ENCODE measurements at places on chromosomes 12 and 14.

DNA sequence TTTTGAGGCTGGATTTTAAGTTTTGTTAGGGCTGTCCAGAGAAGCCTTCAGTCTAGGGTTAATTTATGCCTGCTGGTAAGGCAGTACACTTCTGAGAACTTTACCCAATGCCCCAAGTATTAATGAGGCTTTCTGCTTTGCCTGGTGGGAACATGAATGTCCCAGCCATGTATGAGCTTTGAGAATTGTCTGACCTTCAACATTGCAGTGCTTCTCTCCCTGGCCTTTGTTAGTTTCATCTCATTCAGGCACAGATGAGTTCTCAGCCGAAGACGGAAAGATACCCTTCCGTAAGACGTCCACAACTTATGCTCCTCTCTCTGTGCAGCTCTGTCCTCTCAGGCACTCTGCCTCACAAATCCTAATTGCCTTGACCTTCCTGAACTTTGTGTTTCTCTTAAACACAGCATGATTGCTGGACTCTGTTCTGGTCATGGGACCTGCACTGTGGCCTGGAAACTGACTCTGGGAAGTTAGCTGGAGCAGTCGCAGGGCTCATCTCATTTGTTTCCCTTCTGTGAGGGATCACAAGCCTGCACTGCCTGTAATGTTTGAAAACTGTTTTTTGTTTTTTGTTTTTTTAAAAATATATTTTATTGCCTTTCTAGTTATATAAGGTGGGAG lies 15.7 kb downstream of the CHPT1 start:
- DNase-seq: no peak

DNA sequence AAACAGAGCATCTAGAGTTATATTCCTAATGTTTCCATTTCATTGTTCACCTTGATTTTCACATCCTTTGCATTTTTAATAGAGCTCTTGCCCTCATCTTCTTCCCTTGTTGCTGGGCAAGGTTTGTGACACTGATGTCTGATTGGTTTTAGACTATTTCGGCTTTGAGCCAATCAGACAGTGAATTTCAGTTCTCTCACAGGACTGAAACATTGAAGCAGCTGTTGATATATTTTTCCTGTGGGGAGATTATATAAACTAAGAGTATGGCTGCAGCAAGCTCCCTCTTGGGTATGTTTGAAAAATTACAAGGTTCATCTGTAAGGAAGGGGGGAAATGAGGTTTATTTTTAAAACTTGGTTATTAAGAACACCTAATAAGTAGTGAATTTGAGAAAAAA lies 51.2 kb downstream of the ATF7IP start:
- DNase-seq: no peak

DNA sequence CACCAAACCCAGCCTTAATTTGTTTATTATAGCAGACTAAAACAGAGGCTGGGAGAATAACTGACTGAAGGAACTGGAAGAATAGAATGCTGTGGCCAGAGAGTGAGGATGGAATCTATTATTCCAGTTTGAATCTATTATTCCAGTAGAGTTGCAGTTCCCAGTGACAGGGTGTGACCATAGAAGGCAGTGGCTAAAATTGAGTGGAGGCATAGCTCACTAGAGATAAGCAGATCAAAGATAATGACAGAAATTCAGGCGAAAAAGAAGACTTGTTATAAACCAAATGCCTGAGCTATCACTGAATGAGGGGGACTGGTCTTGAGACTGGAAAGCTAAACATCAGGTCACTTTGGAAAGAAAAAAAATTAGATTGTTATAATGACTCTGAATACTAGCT lies 26.0 kb upstream of the SNX6 start:
- no peak for DNase-seq

GRCh38 chr12:105420046-105420445 lies 89.6 kb downstream of the C12orf75 start:
- no peak for DNase-seq

DNA sequence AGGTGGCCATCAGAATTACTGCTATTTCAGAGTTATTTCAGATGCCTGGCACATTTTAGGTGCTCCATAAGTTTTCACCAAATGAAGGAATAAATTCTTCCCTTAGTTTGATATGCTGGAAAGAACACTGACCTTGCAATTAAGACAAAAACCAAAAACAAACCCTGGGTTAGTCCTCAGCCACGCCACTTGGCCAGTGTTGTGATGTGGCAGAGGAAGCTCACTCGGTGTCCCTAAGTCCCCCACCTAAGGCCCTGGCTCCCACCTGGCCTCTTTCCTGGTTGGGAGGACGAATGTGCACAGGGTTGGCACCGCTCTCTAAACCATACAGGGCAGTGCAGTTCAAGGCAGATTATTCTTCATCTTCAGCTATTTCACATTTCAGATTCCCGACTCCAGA lies 13.7 kb upstream of the FGF23 start:
- no peak for DNase-seq

DNA sequence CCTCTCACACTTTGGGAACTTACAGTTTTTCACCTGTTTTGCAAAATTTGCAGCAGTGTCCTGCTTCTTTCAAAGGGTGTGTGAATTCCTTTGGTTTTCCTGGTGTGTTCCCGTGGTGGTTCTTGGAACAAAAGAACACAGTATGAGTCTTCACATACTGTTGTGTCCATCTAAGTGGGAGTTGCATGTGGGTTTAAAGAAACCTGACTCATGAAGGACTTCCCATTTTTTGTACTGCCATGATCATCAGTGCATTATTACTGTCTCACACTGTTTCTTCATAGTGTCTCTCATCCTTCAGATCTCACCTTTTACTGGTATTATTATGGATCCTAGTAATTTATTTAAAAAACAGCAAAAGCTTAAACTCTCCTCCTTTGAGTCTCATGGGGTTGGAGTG lies 3.8 kb upstream of the GZMH start:
- DNase-seq: no peak

DNA sequence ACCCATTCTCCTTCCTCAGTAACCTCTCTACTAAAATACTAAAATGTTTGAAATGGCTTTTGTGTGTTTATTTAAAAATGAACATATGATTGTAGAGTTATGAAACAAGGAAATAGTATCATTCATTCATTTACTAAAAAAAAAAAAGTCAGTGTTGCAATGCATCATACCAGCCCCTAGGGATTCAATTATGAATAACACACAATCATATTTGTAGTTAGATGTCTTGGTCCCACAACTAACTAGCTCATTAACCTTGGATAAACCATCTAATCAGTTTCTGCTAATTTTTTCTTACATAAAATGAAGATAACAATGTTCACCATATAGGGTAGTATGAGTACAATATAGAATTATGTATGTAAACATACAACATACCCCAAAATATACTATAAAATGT lies 183.2 kb downstream of the GRIN2B start:
- DNase-seq: no peak

DNA sequence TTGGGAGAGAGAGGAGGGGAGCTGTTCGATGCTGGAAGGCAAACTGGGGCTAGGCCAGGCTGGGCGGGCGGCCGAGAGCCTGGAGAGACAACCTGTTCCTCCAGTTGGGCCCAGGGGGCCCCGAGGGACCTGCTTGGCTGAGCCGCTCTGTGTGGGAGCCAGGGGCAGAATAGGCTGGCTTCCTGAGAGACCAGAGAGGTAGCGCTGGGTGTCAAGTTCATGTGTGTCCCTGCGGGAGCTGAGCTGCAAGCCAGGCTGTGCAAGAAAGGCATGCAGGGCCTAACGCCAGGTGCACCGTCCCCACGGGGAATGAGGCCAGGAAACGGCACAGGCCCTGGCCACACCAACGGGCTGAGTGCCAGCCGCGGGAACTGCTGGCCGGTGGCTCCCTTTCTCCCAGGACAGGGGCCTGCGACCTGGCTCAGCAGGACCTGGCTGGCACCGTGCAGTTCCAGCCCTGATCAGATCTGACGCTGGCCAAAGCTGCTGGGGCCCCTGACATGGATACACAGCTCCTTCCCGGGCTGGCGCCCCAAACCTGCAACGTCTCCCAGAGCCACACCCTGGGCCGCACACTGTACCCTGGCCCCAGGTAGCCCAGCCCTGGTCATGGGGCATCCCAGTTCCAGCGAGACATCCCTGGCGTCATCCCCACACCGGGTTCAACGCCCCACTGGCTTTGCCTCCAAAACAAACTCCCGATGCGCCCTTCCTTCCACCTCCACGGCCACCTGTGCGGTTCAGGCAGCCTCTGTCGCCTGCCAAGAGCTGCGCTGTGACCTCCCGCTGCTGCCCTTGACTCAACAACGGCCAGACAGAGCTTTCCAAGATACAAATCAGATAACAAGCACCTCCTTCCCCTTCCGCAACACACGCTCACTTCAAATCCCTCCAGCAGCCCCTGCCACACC lies 65.0 kb downstream of the RFLNA start:
- DNase-seq: no peak

All from esophagus squamous epithelium (tissue), 5 donors.